ENCODE measurements at places on chromosomes 2 and 18.

GRCh38 chr18:26470011-26470637 is 78.2 kb downstream of the KCTD1 start:
- no peak for DNase-seq

DNA sequence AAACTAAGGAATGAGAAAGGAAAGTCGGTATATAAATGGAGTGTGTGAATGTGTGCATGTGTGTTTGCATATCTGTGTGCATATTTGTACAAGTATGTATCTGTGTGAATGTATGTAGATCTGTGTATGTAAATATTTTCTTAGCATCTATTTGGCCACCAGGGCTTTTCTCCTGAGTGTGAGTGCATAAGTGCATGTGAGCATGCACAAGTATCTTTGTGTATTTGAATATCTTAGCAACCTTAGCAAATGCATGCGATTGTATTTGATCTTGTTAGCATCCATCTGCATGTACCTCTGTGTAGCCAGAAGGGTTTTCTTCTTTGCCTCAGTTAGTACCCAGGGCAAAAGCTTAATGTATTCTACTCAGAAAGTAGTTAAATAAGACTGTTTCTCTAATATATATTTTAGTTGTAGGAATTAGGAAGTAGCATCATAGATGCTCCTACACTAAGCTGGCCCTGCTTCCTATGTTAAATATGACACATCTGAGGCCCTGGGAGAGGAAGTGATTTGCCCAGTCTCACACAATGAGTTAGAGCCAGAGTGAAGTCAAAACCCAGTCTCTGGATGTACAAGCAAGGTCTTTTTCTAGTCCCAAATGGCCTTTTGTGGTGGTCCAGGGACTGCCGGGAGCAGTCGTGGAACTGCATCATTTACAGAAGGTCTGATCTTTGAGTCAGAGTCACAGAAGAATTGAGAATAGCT is 9.2 kb downstream of the FKBP1B start:
- no peak for DNase-seq

DNA sequence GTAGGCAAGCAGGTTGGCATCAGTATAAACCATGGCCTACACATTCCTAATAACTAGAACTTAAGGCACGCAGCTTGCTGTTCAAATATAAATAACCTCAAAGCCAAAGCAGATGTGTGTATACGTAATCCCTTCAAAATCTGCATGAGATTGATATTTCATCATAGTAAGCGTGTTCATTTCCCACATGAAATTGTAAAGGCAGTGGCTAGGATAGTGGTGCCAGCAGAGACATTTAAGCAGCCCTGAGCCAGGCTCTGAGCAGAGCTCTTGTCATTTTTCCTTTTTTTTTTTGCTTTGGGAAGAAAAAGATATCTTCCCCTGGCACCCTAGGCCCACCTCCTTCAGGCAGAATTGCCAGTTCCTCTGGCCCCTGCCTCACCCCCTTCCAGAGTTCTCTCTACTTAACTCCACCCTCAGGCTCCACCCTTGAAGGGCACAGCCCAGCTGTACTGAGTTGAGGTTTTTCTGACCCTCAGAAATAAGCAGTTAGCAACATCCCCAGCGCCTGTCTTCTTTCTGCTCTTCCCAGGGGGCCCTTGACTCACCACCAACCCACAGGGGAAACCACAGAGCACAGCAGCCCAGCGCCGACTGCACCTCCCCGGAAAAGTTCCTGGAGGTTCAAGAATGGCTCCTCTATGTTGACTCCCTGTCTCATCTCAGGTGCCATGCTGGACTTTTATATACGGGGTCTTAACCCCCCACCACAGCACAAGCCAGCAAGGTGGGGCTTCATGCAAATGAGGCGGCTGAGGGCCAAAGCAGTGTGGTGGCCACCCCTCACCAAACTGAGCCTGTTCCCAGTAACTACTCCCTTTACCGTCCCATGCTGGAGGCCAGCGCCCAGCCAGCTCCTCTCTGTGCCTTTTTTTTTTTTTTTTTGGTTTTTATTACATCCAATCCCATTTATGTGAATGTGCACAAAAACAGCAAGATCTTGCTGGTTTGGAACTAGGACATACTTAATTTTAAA is 84.7 kb downstream of the EHD3 start:
- no peak for DNase-seq

GRCh38 chr18:48785091-48785614 is 165.6 kb downstream of the SMAD7 start:
- no peak for DNase-seq

DNA sequence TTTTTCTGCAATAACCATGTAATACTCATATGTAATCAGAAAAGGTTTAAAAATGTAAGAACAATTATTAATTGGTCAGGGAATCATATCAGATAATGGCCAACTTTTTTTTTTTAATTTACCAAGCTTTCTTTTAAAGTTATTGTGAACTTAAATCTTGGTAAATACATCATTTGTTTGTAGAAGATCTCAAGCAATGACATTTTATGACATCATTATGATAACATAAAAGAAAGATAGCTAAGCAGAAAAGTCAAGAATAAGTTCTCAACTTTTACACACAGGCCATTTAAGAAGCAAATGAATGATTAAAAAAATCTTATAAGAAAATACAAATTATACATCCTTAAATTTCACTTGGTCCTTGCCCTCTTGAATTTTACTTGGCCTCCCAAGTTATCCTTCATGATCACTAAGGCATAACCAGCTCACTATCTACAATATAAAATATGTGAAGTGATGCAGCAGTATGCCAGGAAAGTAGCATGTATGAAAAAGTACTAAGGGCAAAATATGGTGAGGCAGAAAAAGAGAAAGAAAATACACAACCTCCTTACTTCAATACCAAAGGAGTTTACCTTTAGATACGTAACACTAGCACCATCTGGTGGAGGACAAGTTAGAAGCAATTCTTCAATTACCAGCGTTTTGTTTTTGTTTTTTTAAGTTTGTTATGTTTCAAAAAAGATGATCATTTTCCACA is 116.6 kb downstream of the SRBD1 start:
- peak; percentile 31 for DNase-seq

GRCh38 chr2:179860255-179861026 is 971 bp downstream of the ZNF385B start:
- DNase-seq: no peak

- DNase-seq: no peak
These were observed 205.4 kb downstream of the SNTG2 start for GRCh38 chr2:1156059-1156458.

- DNase-seq: no peak
These were observed 958.5 kb downstream of the DPP10 start for GRCh38 chr2:115400940-115401339.

DNA sequence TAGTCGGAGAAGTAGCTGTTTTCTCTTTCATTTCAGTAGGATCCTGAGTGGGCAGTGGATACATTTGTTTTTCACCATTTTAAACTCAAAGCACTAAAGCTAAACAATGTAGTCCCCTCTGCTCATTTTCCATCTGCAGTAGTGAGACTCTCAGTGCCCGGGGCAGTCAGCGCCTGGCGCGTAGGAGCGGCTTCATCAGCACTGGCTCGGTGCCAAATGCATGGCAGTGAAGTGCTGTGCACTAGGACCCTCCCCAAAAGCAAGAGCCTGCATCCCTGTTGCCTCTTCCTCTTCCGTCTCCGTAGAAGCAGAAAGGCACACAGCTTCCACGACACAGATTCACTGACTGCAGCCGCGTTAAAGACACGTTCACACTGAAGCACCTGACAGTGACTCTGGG is 19.0 kb upstream of the ESPNL start:
- DNase-seq: no peak

- DNase-seq: no peak
These were observed 8.6 kb downstream of the OXER1 start for GRCh38 chr2:42755191-42755880.

- DNase-seq: no peak
These were observed 93.7 kb upstream of the MCFD2 start for GRCh38 chr2:47009253-47009767.

GRCh38 chr2:173983391-173983871 is 18.3 kb upstream of the SP3 start:
- no peak for DNase-seq

DNA sequence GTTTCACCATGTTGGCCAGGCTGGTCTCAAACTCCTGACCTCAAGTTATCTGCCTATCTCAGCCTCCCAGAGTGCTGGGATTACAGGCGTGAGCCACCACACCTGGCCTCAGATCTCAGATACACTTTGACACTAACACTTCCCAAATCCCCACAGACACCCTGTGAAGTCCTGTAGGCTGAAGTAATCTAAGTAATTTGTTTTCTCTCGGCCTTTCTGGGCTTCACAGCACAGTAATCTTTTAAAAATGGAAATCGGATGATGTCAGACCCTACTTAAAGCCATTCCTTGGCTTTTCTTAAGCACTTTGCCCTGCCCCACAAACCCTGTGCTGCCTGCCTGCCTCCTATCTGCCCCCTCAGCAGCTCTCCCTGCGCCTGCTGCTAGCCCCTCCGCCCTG is 16.2 kb downstream of the ATIC start:
- DNase-seq: peak; percentile 58

Measured in D341Med (cell line).